ENCODE measurements at places on chromosomes 12 and 14.

DNA sequence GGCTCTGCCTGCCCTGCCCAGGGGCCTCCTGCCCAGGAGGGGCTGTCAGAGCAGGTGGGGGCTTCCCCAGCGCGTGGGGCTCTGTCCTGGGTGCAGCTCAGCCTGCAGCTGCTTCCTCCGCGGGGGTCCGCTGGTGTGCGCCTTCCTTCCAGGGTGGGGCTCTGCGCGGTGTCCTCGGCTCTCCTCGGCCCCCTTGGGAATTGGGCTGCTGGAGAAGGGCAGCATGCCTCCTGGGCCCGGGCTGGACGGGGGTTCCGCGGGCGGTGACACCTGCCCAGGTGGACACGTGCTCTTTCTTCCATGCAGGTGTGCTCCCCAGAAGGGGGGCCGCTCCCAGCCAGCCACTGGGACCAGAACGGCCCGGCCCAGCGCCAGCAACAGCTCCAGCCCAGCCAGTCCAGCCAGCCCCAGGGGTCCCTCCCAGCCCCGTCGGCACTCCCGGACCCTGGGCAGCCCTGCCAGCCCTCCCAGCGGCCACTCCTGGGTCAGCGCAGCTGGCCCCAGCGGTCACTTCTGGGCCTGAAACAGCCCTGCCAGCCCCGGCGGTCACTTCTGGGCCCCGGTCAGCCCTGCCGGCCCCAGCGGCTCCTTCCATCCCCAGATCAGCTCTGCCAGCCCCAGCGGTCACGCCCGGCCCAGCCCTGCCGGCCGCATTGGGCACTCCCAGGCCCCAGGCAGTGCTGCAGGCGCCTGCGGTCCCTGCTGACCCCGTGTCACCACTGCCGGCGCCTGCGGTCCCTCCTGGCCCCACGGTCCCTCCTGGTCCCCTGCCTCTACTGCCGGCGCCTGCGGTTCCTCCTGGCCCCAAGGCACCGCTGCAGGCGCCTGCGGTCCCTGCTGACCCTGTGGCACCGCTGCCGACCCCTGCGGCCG lies 19.1 kb downstream of the FBRSL1 start:
- H3K4me3 ChIP-seq, result no peak overlapping the region
- H3K4me1 ChIP-seq, result no peaks in the 10 kb centered on the region
- no peak overlapping the region for H3K27ac ChIP-seq
- DNase-seq, result no peak

- H3K4me1 ChIP-seq, result peaks cover 4% of the 10 kb centered on the region
- H3K36me3 ChIP-seq, result no peaks in the 10 kb centered on the region
- no peak overlapping the region for H3K27ac ChIP-seq
- no peak overlapping the region for H3K4me3 ChIP-seq
- H3K27me3 ChIP-seq, result no peaks in the 10 kb centered on the region
These were observed 73.7 kb downstream of the BBS10 start for GRCh38 chr12:76274420-76275083.

DNA sequence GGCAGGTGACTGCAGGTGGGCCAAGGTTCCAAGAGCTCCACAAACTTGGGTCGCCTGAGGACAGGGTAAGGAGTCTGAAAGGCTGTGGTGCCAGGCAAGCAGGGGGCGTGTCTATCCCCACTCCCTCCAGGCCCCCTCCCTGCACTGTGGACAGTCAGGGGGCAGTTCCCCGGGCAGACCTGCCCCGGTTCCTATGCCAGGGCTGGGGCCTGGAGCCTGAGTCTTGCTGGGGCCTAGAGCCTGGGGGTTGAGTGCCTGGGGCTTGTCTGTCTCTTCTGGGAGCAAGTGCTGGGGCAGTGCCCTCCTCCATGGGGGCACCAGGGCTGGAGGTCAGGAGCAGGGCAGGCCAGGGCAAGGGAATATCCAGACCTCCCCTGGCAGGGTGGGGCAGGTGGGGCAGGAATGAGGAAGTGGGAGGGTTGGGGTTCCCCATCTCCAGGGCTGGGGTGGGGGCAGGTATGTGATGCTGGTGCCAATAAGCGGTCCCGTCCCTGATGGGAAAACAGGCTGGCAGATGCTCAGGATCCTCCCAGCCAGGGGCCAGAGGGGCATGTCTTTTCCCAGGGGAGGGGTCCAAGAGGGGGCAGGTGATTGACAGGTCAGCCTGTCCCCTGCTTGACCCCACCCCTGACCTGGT lies 11.9 kb upstream of the TNFAIP2 start:
- peak overlapping the region; percentile 60 for H3K4me3 ChIP-seq
- H3K4me1 ChIP-seq, result peaks cover 6% of the 10 kb centered on the region
- DNase-seq, result no peak
- no peaks in the 10 kb centered on the region for H3K27me3 ChIP-seq
- no peak overlapping the region for H3K27ac ChIP-seq

DNA sequence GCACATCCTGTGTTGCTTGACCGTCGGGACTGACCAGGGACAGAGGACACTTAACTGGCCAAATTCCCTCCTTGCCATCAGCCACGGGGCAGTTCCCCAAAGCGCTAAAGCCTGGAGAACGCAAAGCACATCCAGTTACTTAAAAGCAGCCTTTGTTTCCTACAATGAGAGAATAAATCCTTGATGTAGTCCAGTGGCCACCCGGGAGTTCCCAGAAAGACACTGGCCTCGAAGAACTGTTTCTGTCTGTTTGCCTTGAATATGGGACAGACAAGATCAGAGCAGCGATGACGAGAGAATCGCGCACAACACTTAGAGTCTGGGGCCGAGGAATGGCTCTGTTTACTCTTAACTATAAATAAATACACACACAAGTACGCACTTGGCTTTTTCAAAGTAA lies 102.2 kb downstream of the TNFAIP2 start:
- no peak for DNase-seq
- H3K27me3 ChIP-seq, result no peaks in the 10 kb centered on the region
- no peaks in the 10 kb centered on the region for H3K36me3 ChIP-seq

GRCh38 chr14:73634011-73634833 lies 10.6 kb upstream of the DNAL1 start:
- peak; percentile 93 for DNase-seq

DNA sequence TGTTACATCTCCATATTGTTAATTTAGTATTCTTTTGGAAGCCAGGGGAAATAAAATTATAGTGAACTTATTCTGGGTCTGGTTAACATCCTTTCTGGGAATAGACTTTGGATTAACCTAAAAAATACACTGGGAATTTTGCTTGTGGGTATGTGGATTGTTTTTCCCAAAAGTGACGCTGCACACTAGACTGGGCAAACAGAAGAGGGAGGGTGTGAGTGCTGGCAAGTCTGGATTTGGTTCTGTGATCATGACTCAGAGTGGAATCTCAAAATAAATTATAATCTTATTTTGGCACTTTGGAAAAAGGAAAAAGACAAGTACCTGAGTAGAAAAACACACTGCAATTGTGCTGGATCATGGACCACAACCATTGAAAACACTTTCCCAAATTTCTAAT lies 15.2 kb upstream of the LUM start:
- H3K27me3 ChIP-seq, result no peaks in the 10 kb centered on the region
- no peak overlapping the region for H3K27ac ChIP-seq
- no peaks in the 10 kb centered on the region for H3K4me1 ChIP-seq
- DNase-seq, result no peak
- no peaks in the 10 kb centered on the region for H3K36me3 ChIP-seq

DNA sequence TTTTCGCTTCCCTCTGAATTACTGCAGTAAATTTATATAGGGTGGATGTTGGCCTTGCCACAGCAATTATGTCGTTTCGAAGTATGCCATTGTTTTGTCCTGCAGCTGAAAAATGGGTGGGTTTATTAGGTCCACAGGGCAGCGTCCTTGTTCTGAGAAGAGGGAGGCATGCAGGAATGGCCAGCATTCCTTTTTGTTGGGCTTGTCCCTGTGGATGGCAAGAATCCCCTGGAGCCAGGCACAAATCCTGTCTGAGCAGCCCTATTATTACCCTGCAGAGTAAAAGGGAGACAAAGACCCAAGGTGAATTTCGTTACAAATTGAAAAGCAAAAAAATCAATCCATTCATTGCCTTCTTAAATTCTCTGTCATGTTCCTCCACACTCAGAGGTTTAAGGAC lies 88.1 kb downstream of the CHST11 start:
- no peak overlapping the region for H3K27ac ChIP-seq
- H3K4me1 ChIP-seq, result peaks cover 5% of the 10 kb centered on the region

GRCh38 chr14:64671591-64671990 lies 32.6 kb upstream of the PLEKHG3 start:
- H3K27me3 ChIP-seq, result no peaks in the 10 kb centered on the region
- H3K4me1 ChIP-seq, result no peaks in the 10 kb centered on the region
- H3K36me3 ChIP-seq, result no peaks in the 10 kb centered on the region
- no peak overlapping the region for H3K27ac ChIP-seq
- DNase-seq, result no peak

DNA sequence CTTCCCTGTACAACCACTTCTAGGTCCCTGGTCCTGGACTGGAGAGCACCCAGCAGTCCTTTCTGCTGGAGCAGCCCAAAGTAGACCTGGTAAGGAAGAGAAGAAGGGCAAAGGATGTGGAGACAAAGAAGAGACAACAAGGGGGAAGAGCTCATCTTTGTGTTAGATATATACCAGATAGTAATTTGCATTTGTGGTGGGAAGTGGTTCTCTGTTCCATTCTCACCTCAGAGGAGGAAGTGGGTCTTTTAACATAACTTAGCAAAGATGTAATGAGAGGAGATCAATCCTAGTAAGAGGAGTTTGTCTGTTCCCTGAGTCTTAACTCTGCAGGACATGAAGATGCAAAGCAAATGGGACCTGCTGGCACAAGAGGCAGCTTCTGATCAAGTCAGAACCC lies 8.0 kb downstream of the CCDC198 start:
- DNase-seq, result no peak
- H3K4me1 ChIP-seq, result no peaks in the 10 kb centered on the region

DNA sequence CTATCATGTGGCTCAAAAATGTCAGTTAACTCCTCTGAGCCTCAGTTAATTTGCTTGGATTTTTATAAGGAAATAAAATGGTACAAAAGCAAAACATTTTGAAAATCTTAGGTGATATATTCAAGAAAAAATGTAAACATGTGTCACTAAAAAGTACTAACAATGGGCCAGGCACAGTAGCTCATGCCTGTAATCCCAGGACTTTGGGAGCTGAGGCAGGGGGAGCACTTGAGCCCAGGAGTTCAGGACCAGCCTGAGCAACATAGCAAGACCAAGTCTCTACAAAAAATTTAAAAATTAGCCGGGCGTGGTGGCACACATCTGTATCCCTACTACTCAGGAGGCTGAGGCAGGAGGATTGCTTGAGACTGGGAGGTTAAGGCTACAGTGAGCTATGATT lies 25.7 kb downstream of the AQP6 start:
- no peak for DNase-seq
- H3K27ac ChIP-seq, result no peak overlapping the region
- H3K36me3 ChIP-seq, result peaks cover 72% of the 10 kb centered on the region
- no peaks in the 10 kb centered on the region for H3K4me1 ChIP-seq
- H3K27me3 ChIP-seq, result no peaks in the 10 kb centered on the region

DNA sequence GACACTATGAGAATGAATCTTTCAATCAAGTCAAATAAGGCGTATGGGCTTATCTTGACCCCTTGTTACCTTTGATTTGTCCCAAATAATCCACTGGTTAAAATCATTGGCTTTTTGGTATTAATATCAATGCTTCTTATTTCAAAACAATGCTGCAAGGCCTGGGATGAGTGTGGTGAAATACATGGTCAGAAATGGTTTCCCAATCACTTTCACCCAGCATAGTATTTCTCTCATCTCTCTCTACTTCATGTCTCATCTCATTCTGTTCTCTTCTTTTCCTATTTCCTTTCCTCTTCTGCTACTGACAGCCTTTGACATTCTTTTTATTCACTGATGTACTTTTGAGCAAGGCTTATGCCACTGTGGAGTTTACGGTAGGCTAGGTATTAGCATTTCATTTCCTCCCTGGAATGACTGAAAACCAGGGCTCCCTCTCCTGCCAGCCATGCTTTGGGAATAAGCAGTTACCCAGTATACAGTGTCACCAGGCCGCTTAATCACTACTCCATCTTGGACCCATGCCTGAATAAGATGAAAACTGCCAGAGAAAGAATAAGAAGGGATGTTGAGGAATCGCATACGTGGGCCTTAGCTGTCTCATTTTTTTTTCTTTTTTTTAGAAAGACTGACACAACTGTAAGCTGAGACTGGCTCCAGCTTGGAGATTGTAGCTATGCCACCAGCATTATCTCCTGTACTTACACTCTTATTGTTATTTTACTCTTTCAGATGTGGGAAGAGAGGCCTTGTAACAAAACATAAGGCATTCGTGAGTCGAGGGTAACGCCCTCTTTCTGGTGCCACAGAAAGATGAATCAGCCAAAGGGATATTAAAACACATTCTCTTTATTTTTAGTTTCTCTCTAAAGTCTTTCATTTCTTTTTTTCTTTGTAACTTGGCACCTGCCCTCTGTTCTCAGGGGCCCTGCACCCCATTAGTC lies 53.5 kb downstream of the IGF1 start:
- no peak overlapping the region for H3K27ac ChIP-seq
- H3K4me3 ChIP-seq, result no peak overlapping the region
- no peak for DNase-seq
- H3K4me1 ChIP-seq, result peaks cover 3% of the 10 kb centered on the region
- H3K27me3 ChIP-seq, result no peaks in the 10 kb centered on the region
